ENCODE measurements at places on chromosomes 3 and 15.
A peak's percentile ranks its signal among the peaks of the same experiment; 100 is the strongest.

GRCh38 chr15:88802250-88802990 lies 816 bp upstream of the ACAN start:
- DNase-seq, result no peak

GRCh38 chr15:58240191-58240932 lies 102.2 kb downstream of the AQP9 start:
- DNase-seq, result no peak

- DNase-seq, result no peak
These were observed 44.3 kb downstream of the U2SURP start for GRCh38 chr3:143045639-143046038.

DNA sequence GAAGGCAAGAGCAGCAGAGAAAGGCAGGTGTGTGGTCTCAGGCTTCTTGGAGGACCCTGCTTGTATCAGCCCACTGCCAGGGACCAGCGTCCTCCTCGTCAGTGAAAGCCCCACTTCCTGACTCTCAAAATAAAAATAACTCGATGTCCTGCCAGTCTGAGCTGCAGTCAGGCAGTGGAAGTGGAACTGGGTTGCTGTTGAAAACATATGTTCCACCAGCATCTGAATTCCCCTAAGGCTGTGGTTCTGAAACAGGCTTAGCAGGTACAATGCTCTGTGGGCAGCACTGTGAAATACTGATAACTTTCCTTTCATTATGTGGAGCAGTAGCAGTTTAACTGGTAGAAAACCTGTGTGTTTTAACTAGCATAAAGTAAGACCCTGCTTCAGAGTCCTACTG lies 121.6 kb upstream of the EIF1B start:
- DNase-seq, result no peak

GRCh38 chr3:54527953-54528352 lies 399.9 kb downstream of the LRTM1 start:
- DNase-seq, result peak; percentile 29

GRCh38 chr3:134603480-134603879 lies 47.3 kb downstream of the KY start:
- peak; percentile 84 for DNase-seq

GRCh38 chr3:74599564-74599963 lies 14.9 kb downstream of the CNTN3 start:
- DNase-seq, result no peak

- DNase-seq, result no peak
These were observed 560.5 kb upstream of the ARPP21 start for GRCh38 chr3:35078780-35079179.

GRCh38 chr15:51864408-51865056 lies 35.1 kb downstream of the TMOD3 start:
- DNase-seq, result no peak

- DNase-seq, result no peak
These were observed 71.3 kb downstream of the WNT7A start for GRCh38 chr3:13808550-13808949.

DNA sequence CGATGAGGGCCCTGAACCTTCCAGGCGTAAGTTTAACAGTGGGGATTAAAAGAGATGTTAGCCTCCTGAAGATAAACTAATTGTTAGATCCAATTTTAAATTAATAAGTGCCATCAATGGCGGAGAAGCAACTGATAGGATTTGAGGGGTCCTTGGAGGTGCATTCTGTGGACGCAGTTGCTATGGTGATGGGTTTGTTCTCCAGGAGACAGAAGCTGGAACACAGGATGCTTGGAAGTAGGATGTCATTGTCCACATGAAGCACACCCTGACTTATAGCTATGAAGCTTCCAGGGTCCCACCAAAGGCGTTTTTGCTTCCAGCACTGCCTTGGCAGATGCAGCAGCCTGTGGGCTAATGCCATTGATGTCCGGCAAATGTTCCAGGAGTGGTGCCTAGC lies 331.0 kb upstream of the IL12A start:
- DNase-seq, result no peak

GRCh38 chr15:28093752-28094535 lies 5.2 kb downstream of the OCA2 start:
- no peak for DNase-seq

GRCh38 chr3:98180319-98180890 lies 13.9 kb downstream of the OR5H15 start:
- DNase-seq, result no peak

GRCh38 chr3:120855665-120856437 lies 52.2 kb upstream of the STXBP5L start:
- no peak for DNase-seq

GRCh38 chr3:120094776-120095225 lies 554 bp upstream of the GSK3B start:
- DNase-seq, result peak; percentile 100

DNA sequence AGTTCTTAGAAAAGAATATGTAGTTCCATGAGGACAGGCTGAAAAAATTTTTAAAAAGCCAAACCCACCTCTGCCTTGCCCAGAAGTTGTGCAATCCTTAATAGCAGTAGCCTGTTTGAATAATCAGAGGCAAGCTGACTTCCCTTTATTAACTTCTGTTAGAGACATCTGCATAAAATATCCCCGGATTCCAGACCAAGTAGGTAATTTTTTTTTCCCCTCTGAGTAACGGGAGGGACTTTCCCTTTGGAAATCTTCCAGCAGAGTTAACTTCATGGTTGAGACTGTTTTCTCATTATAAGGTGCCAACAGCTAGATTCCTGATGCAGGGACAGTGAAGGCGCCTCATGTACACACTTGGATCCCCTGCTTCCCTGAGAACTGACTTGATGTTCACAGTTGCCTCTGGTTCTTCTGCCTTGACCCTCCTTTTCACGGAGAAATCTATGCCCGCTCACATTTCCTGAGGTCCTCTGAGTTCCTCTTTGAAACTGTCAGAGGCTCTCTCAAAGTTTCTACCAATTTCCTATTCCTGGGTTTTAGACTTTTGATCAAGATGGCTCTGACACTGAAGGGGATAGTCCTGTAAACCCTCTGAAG lies 227.6 kb upstream of the BHLHE40 start:
- DNase-seq, result no peak

DNA sequence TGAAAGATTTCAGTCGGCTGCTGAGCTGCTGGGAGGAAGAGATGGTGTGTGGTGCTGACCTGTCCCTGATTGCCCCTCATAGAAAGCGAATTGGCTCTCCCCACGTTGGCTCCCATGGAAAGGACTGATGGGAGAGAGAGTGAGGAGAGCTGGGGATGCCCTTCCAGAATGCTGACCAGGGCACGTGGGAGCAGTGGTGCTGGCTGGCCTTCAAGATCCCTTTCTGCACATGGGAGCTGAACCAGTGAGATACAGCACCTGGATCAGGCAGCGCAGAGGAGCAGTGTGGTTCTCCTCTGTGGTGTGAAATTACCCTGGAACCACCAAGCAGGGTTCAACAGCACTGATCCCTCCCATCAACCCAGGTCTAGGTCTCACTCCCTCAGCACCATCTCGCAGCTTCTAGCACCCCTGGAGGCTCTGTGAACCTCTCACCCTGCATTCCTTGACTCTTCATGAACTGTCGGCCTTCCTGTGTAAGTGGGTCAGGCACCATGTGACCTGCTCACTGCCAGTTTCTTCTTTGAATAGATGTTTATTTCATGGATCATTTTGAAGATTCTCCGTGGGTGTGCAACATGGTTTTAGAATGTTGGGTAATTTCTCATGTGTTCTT lies 55.7 kb downstream of the CACNA1D start:
- no peak for DNase-seq

DNA sequence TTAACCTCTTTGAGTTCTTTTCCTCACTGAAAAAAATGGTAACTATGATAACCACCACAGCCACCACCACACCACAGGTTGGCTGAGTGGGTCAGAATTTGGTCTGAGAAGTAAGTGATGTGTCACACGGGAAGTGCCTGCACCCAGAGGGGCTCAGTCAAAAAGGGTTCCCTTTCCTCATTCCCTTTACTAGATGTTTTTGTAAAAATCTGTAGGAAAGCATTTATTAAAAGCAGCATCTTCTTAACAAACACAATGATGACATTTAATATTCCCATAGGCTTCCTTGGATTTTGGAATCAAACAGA lies 23.2 kb downstream of the CFAP92 start:
- no peak for DNase-seq

DNA sequence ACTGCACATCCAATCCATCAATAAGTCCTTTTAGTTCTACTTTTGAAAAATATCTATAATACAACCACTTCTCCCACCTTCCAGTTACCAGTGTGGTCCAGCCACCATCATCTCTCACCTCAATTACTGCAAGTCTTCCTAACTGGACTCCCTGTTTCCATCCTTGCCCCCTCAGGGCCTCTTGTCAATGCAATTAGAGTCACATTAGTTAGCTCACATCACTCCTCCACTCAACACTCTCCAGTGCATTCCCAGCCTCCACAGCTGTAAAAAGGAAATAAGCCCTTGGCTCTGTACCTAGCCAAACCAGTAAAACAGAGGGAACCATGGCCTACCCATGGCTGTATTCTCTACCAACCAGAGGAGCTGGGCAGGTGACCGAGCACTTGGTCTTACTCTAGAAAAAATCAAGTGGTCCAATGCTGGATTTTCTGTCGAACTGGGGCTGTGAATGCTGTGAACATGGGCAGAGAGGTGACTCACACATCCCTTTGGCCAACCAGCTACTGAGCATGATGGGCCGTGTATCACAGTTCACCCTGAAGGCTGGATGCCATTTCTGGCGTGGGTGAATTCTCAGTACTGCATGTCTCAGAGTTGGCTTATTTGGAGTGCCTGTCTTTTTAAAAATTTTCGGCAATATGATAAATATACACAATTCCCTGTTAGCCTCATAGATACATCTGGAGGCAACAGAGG lies 62.5 kb upstream of the C15orf61 start:
- no peak for DNase-seq

DNA sequence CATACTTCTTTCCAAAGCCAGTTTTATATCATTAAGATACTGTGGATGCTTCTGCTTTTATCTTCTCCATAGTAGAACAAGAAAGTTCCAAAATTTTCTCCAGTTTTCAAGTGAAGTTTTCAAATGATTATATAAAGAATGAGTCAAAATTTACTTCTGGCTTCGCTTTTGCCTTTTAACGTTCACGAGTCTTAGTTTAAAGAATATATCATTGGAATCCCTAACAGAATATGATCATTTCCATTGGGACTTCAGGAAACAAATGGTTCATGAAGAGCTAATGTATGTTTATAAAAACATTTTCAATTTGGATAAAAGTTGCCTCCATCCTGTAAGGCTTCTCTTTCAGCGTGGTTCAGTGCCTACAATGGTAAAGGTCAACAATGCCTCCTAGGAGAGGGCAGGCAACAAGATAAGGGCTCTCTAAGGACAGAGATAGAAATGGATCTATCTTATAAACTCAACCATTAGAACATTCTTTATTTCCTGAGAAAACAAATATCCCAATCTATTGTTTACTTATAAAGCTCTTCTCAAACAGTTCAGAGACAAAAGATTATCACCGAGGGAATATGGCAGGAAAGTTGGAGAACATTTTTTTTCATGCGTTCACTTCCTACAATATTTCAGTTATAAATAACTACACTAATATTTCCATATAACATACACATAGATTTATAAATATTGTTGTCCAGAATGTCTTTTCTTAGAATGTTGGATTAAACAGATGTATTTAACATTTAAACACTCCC lies 60.5 kb downstream of the FBN1 start:
- no peak for DNase-seq

DNA sequence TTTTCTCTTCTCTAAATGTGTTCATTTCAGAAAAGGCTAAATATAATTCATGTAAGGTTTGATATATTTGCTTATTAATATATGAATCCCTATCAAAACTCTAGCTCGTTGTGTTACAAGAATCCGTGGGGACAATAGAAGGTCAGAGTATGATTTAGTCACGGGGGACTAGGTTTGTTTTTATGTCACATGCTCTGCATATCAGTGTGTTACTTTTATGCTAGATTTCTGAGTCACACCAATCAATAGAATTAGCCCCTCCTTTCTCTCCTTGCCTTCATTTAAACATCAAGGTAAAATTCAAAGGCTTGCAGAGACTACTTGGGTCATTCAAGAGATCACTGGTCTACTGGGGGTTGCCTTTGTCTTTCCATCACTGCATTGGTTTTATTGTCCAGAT lies 636.1 kb downstream of the NR2F2 start:
- no peak for DNase-seq

DNA sequence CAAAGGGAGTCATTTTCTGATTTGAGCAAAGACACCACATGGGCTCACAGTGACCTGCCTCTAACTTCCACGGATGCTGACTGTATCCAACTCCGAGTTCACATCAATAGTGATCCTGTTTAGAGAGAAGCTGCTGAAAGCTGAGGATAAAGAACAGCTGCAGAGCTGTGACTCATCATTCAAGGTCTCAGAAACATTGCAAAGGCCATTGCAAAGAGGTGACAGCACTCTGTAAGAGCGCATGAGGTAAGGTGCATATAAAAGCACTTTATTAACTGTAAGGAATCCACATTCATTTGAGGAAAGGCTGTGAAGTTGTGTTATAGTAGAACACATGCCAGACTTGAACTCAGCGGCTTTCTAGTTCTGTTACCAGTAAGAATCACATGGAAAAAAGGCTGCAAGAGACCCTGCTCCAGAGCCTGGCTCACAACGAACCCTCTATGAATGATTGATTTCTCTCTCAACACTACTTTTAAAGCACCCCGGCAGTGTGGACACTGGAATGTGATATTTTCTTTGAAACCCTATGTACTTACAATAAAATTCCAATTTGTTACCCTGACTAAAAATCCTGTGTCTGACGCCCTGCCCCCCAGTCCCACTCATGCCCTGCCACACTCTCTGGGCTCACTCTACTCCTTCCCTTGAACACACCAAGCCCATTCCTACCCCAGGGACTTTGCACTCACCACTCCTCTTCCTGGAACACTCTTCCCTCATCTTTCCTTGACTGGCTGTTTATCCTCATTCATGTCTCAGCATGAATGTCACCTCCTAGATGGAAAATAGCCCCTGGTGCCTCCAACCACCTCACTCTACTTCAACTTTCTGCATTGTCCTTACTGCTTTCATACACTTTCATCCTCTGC lies 111.2 kb downstream of the LSM3 start:
- DNase-seq, result no peak

DNA sequence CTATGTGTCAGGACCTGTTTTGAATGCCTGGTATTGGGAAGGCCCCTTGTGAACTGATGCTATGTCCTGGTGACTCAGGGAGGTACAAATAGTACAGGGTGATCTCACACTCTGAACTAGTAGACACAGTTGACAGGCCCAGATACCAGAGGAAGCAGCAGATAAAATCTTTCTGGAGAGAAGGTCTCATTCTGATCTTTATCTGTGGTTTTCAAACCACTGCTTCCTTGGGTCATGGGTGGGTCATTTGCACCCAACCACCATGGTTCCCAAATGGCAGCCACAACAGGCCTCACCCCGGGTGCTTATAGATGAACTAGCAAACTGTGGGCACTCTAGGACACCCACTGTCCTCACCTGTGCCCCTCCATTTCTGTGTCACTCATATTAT lies 43.4 kb downstream of the PXYLP1 start:
- peak; percentile 46 for DNase-seq

DNA sequence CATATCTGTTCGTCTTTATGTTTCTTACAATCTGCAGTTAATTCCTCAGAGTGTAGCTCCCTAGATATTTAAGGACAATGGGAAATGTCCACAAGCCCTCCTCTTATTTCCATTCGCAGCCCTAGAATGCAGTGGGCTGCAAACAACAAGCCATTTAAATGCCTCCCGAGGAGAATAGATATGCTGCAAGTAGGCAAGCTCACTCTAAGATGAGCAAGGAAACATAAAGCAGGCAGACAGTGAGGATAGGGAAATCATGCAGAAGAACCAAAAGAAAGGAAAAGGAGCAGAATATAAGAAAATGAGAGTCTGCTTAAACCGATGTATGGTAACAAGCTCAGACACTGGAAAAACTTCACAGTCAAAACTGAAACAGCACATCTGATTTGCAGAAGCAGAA lies 561.9 kb downstream of the GBE1 start:
- no peak for DNase-seq

- no peak for DNase-seq
These were observed 21.3 kb downstream of the IGF1R start for GRCh38 chr15:98669638-98670037.

GRCh38 chr3:15310491-15311370 lies 21.7 kb downstream of the SH3BP5 start:
- no peak for DNase-seq
